ENCODE measurements at places on chromosomes 3 and 15.

- DNase-seq = no peak
Measured at GRCh38 chr3:64084640-64085039, 61.3 kb upstream of the PSMD6 start.

- DNase-seq = no peak
Measured at GRCh38 chr3:121809249-121809648, 25.6 kb downstream of the IQCB1 start.

DNA sequence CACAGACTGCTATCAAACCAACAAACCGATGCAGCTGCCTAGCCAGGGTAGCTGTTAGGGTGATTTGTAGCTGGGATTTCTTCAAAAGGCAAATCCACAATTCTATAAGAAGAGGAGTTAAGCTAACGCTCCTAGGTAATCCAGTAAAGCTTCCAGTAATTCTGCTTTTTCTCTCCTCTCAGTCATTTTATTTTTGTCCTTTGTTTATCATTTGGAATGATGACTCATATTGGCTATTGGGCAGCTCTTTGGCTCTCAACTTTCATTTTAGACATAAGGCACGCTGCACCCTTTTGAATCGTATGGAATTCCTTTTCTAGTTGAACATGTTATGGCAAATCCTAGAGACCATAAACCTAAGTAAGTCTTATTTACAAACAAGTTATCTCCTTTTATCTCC lies 53.2 kb upstream of the PPARG start:
- DNase-seq = no peak

DNA sequence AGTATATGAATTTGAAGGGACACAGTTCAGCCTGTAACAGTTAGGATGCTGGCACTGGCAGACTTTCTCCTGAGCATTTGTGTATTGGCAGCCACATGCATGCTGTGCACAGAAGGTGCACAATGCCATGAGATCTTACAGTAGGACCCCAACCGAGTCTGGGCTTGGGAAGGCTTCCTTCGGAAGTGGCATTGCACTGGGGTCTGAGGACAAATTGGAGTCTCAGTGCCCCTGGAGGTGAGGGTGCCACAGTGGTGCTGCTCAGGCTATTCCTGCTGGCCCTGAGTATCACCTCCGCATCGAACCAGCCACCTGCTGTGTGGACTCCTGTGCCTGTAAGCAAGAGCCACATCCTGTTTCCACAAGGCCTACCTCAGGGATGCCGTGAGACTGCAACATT lies 99.5 kb downstream of the DNAJB8 start:
- DNase-seq = no peak

DNA sequence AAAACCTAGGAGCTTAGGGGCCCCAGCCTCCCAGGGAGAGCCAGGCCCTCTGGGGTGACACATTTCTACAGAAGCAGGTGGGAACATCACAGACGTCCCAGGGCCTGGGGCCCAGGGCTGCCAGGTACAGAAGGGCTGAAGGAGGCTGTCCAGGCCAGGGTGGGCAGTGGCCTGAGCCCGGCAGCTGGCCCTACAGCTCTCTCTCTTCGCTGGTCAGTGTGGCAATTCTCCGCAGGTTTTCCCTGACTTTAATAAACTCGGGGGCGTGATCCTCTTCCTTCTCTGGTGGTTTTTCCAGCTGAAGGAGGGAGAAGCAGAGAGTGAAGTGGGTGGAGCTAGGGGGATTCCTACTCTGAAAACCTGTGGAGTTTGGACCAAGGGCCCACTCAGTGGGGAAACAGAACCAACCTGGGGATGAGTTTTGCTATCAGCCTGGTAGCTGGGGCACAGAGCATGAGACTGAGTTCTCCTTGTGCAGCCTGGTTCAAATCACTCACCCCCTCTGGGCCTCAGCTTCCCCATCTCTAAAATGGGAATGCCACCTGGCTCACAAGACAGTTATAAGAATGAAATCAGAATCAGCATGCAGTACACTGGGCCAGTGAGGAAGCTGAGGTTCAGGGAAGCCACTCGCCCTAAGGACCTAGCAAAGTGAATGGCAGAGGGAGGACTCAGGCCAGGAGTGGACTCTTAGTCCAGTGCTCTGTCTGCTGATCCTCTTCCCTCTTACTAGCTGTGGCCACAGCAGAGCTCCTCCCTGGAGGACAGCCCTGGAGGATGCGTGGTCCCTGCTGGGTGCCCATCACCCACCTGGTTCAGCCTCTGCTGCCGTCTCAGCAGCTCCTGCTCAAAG lies 10.6 kb downstream of the FAM107A start:
- no peak for DNase-seq

GRCh38 chr15:27933562-27933961 lies 165.6 kb downstream of the OCA2 start:
- no peak for DNase-seq
